Spinal cord (tissue), 10 donors: ENCODE measurements at places on chromosomes 3 and 15. TPM values are rescaled to one million over a fixed set of nuclear protein-coding genes. Genes with fewer than 3 reads are reported as not detected.

- H3K36me3 ChIP-seq: no peaks in the 10 kb centered on the region
- no peaks in the 10 kb centered on the region for H3K27me3 ChIP-seq
These were observed 10.6 kb downstream of the TRH start for GRCh38 chr3:129985113-129985512.

DNA sequence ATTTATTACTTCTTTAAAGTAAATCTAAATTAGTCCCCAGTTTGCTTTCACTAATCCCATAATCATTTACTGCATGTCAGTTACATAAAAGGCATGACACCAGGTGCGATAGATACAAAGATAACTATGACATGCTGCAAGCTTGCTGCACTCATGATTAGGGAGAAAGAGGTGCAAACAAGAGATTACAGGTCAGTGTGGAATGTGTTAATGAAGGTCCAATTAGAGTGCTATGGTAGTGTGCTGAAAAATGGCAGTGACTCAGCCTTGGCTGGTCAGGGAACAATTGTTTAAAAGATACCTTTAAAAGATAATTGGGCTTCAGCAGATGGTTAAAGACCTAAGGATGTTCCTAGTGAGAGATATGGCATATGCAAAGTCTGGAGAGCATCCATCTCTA lies 352.6 kb upstream of the TGFBR2 start:
- H3K27ac ChIP-seq: no peak overlapping the region
- no peak for DNase-seq
- H3K4me3 ChIP-seq: no peak overlapping the region
- no peaks in the 10 kb centered on the region for H3K27me3 ChIP-seq
- H3K36me3 ChIP-seq: no peaks in the 10 kb centered on the region

DNA sequence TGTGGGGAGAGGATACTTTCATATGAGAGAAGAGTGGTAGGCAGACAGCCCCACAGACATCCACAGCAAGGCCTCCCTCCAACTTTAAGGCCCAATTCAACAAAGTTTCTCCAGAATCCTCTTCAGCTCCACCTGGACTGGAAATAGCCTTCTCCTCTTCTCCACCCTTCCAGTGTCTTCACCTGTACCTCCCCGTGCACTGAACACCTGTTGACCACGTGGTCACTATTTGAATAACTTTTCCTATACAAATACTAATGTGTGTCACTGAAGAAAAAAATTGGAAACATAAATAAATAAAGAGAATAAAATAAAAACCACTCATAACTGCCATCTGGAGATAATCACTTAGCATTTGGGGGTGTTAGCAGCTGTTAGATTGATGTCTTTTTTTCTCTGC lies 52.9 kb downstream of the CCNL1 start:
- no peak overlapping the region for H3K4me3 ChIP-seq
- no peaks in the 10 kb centered on the region for H3K36me3 ChIP-seq
- H3K27ac ChIP-seq: no peak overlapping the region
- H3K4me1 ChIP-seq: peaks cover 30% of the 10 kb centered on the region

- no peak overlapping the region for H3K27ac ChIP-seq
- no peak for DNase-seq
- H3K36me3 ChIP-seq: no peaks in the 10 kb centered on the region
- H3K4me1 ChIP-seq: peaks cover 3% of the 10 kb centered on the region
These were observed 436.3 kb downstream of the WDR72 start for GRCh38 chr15:53323191-53323590.

GRCh38 chr3:77467702-77468625 lies 428.1 kb downstream of the ROBO2 start:
- H3K4me1 ChIP-seq: peaks cover 6% of the 10 kb centered on the region
- no peaks in the 10 kb centered on the region for H3K36me3 ChIP-seq
- no peak for DNase-seq
- H3K27ac ChIP-seq: no peak overlapping the region

DNA sequence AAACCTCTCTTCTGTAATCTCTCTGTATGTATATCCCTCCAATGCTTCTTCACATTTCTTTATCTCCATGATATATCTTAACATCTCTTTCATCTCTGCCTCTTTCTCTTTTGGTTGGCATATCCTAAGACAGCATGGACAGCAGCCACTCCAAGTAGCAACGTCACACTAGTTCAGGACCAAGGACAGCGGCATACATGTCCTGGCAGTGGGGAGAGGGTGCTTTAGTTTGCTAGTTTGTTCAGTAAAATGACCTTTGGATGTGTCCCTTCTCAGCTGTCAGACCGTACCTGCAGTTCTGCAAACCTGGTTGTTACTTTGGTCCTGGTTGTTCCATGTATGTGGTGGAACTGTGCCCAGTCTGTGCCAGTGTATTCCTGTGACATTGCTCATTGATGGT lies 225.6 kb upstream of the ROPN1 start:
- H3K4me1 ChIP-seq: no peaks in the 10 kb centered on the region
- no peak for DNase-seq
- no peaks in the 10 kb centered on the region for H3K27me3 ChIP-seq
- no peak overlapping the region for H3K27ac ChIP-seq
- H3K4me3 ChIP-seq: no peak overlapping the region

- peak overlapping the region; percentile 1 for H3K4me3 ChIP-seq
- no peak overlapping the region for H3K27ac ChIP-seq
- H3K4me1 ChIP-seq: peaks cover 10% of the 10 kb centered on the region
- H3K27me3 ChIP-seq: no peaks in the 10 kb centered on the region
- no peak for DNase-seq
These were observed 68.4 kb upstream of the TNFAIP8L3 start for GRCh38 chr15:51162865-51163762.

- H3K4me1 ChIP-seq: peaks cover 10% of the 10 kb centered on the region
- H3K36me3 ChIP-seq: no peaks in the 10 kb centered on the region
- peaks cover 13% of the 10 kb centered on the region for H3K27me3 ChIP-seq
- H3K4me3 ChIP-seq: no peak overlapping the region
These were observed 43.9 kb downstream of the CCNL1 start for GRCh38 chr3:157116017-157116416.

GRCh38 chr3:10352146-10352911 lies 31.4 kb upstream of the SEC13 start:
- H3K4me3 ChIP-seq: no peak overlapping the region
- no peak for DNase-seq
- H3K36me3 ChIP-seq: peaks cover 70% of the 10 kb centered on the region
- no peaks in the 10 kb centered on the region for H3K27me3 ChIP-seq
- H3K4me1 ChIP-seq: peaks cover 5% of the 10 kb centered on the region

DNA sequence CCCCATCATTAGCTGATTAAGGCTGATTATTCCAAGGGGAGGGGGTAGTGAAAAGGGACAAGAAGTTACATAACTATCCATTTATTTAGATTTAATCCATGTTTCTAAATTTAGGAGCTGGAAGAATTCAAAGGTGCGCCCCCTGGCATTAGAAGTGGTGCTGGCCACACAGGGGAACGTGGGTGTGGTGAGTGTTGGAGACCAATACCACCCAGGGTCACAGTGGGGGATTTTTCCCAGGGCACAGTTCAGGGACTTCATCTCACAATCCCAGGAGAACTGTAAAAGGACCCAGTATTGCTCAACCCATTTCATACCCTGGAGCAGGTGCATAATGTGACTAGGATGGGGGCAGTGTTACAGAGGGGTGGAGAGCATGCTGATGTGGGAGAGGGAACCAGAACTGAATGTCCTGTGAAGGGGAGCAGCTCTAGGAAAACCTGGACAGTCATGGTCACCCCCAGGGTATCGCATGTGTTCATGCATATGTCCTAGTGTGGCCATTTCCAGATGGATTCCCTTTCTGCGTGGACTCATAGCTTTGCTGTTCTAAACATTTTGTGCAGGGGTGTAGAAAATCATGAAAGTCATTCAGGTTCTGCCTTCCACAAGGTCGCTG lies 110.3 kb downstream of the LSM3 start:
- H3K4me3 ChIP-seq: no peak overlapping the region
- no peak for DNase-seq
- H3K36me3 ChIP-seq: no peaks in the 10 kb centered on the region
- H3K4me1 ChIP-seq: peaks cover 6% of the 10 kb centered on the region
- no peak overlapping the region for H3K27ac ChIP-seq
- peaks cover 3% of the 10 kb centered on the region for H3K27me3 ChIP-seq

DNA sequence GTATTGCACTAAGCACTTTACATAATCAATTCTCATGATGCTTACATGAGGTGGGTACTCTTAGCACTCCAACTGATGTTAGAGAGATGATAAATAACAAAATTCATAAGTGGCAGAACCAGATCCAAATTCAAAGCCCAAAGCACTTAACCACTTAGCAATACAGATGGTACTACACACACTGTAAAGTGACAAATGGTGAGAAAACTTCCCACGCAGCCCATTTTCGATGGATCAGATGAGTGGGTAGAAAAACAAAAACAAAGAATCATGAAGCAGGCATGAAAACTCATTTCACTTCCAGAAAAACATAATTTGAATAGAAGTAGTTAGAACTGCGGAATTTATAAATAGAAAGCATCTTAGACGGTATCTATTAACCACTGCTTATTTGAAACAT lies 66.2 kb downstream of the FRMD4B start:
- peak; percentile 40 for DNase-seq
- no peaks in the 10 kb centered on the region for H3K27me3 ChIP-seq
- H3K4me1 ChIP-seq: no peaks in the 10 kb centered on the region
- no peak overlapping the region for H3K27ac ChIP-seq
- H3K36me3 ChIP-seq: peaks cover 2% of the 10 kb centered on the region

GRCh38 chr3:10467204-10467603 lies 38.2 kb downstream of the ATP2B2 start:
- peaks cover 10% of the 10 kb centered on the region for H3K36me3 ChIP-seq
- no peaks in the 10 kb centered on the region for H3K27me3 ChIP-seq
- DNase-seq: no peak
- H3K27ac ChIP-seq: no peak overlapping the region
- H3K4me3 ChIP-seq: no peak overlapping the region

DNA sequence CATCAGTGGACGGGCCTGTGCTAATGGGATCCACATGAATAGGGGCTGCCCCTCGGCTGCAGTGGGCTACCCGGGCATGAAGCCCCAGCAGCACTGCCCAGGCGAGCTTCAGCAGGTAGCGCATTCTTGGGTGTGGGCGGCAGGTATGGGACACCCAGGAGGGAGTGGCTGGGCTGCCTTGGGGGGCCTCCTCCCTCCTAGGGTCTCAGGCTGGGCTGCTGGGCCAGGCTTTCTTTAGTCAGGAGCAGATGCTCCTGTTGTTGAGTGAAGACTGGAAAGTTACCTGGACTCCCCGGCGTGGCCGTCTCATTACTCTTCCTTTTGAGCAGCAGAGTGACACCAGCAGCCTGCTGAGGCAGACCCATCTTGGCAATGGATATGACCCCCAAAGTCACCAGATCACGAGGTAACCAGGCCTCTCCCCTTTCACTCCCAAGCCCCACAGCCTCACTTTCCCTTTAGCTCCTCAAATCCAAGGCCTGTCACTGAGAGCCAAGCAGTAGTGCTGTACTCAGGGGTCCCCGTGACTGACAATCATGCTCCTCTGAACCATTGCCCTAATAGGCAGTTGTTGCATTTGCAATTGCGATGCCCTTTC lies 73.2 kb downstream of the BOC start:
- no peak overlapping the region for H3K27ac ChIP-seq
- H3K4me1 ChIP-seq: peaks cover 14% of the 10 kb centered on the region

The LRRC31 gene
- total RNA-seq: 0.50 TPM

The RETNLB gene
- total RNA-seq: not detected

The PYDC2 gene
- not detected for total RNA-seq

The PDZRN3 gene
- total RNA-seq: 29.2 TPM

The FILIP1L gene
- 8.4 TPM for total RNA-seq

The CHST13 gene
- not detected for total RNA-seq

The CEP19 gene
- total RNA-seq: 5.8 TPM

The STAB1 gene
- 38.3 TPM for total RNA-seq
